CMK (cell line): ENCODE measurements at places on chromosomes 6 and 20.

GRCh38 chr20:48605364-48606171 is 222.2 kb downstream of the PREX1 start:
- no peak for DNase-seq

DNA sequence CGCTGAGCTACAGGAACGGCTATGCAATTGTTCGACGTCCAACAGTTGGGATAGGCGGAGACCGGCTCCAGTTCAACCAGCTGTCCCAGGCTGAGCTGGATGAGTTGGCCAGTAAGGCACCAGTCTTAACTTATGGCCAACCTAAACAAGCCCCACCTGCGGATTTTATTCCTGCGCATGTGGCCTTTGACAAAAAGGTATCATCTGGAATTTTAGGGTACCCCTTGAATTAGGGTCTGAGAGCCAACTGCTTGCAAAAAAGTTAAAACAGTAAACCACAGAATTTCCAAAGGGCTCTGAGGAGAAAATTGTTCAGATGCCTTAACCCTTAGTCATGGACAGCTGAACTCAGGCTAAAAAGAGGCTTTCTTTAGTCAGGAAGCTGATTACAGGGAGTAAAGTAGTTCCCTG is 3.8 kb downstream of the EFHC1 start:
- no peak for DNase-seq

- DNase-seq, result no peak
These were observed 56.7 kb downstream of the NT5E start for GRCh38 chr6:85506441-85507093.

DNA sequence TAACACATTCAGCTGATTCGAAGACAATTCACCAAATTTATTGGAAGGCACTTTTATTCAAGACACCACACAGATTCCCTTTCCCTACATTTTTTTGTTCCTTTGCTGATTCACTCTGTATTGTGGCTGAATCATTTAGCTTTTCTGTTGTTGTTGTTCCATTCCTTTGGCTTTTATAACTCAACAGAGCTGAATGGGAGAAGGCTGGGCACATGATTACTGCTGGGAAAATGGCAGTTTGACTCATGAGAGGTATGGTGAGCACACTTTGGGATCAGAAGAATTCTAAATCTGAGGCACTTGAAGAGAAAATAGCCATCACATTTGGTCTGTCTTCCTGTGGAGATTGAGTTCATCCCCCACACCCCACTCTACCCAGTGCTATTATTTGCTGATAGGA is 15.7 kb upstream of the SAYSD1 start:
- no peak for DNase-seq
